ENCODE measurements at places on chromosomes 5 and 9.

DNA sequence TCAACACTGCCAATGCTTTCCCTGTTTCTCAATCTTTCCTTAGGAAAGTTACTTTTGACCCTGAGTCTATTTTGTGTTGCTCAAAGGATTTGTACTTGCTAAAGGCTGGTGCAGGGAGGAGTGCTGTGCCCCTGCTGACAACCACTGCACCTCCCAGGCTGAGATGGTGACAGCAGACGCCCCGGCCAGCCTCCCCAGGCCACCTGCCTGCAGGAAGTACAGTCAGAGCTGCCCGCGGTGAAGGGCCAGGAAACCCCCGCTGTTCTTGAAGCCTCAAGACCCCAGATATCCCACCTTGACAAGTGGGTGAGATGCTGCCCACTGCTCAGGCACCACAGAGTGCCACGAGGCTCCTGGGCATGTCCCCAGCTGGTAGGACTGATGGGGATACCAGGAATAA, 44.2 kb upstream of the CKMT2 start:
- no peak for DNase-seq

- peak; percentile 14 for DNase-seq
Observed at GRCh38 chr9:82333671-82334070, 345.1 kb downstream of the SPATA31D1 start.

DNA sequence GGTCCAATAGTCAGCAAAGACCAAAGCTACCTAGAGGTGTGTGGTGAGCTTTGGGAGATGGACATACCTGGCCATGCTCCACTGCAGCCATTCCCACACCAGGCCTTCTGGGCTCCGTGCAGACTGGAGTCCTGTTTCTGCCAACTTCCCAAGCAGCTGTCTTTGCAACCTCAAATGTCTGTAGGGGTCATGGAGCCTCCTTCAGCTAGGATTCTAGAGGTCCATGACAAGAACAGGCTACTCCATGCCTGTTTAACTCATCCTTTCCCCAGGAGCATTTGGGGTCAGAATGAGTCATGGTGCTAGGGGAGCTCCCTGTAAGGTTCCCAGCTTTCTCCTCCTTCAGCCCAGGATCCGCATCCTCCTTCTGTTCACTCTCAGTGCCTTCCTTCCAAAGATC, 17.1 kb downstream of the VPS13A start:
- DNase-seq, result peak; percentile 16

DNA sequence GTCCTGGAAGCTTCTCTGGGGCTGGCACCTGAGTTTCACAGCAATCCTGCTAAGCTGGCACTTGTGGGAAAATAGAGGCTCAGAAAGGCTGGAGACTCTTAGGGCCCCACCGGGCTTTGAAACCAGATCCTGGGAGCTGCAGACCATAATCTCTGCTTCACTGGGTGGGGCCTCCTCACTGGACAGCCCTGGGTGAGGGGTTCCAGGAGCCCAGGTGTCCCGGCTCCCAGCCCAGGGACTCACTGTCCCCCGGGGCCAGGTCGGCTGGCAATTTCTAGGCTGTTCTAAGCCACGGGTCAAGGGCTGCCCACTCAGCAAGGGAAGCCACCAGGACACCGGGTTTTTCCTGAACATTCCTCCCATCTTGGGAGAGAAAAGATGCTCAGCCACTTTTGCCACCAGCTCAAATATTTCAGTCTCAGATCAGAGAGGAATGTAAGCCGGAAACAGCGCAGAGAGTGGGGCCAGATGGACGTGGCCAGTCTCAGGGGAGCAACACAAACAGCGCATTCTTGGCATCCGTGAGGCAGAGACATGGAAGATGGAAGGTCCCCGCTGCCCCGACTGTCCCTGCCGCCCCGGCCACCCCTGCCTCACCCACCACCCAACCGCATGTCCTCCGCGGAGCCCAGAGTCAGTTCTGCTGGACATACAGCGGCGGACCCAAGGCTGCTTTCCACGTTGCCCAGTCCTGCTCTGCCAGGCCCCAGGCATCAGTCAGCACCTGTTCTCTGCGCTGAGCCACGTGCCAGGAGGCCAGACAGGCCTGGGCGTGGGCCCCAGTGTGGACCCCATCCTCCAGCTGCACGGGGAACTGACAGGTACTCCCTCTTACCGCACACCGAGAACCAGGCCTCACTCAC, 72.6 kb downstream of the VAV2 start:
- DNase-seq, result no peak

DNA sequence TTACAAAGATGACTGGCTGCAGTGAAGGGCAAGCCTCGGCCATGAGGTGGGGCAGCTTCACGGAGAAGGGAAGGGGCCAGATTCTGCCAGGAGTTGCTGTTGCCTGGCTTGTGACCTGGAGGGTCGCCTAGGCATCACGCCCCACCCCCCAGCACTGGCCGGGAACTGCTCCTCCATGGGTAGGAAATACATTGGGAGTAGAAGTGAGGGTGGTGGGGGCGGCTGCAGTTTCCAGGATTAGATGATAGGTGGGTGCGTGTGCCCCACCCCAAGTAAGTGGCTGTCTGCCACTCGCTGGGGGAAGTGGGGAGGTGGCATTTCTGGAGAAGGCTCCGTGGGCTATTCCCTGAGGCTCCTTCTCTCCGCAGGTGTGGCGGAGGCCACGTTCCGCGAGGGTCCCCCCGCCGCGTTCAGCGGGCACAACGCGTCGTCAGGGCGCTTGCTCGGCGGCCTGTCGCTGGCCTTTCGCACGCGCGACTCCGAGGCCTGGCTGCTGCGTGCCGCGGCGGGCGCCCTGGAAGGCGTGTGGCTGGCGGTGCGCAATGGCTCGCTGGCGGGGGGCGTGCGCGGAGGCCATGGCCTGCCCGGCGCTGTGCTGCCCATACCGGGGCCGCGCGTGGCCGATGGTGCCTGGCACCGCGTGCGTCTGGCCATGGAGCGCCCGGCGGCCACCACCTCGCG, 16.9 kb downstream of the CRB2 start:
- no peak for DNase-seq

DNA sequence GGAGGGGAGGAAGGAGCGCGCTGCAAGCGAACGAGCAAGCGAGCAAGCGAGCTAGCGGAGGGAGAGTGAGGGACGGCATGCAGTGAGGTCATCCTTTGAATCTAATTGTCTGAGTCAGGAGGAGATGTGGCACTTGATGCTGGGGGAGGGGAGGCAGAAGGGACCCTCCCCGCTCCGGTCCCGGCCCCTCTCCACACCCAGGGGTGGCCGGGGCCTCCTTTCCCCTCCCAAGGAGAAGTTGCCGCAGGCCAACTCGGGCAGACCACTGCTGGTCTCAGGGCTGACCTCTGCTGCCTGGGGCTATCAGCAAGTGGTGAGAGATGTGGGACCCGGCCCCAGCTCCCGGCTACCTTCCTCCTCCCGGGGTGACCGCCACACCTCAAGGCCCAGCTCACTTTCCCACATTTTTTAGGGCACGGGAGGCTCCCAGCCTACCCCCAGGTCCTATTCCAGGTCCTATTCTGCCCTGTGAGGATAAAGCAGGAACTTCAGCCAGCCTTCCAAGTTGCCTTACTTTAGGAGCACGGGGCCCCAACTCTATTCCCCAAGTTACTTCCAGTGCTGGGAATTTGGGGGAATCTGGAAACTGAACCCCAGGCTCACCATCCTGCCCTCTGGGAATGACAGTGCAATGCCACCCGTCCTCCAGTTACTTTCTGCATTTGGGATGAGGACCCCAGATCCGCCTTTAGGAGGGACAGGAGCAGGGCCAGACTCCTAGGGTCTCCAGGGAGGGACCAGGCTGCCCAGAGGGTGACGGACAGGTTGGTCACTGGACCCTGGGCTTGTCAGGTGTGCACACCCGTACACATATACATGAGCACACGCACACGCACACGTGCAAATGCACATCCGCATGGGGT, 11.1 kb downstream of the CNTFR start:
- peak; percentile 80 for DNase-seq

DNA sequence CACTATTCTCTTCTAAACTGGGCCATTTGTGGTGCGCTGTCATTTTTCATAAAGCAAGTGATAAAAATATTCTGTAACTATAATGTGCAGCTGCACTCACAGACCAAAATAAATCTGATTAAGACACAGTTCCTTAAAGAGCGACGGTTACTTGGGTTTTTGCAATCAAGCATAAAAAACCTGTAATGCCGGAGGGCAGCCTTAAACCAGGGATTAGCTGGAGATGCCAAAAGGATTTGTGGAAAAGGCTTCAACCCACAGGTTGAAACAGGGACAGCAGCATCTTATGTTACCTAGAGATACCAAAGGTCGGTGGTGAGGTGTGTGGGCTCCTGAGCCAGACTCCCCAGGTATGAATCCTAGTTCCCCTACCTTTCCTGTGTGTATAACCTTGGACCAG, 49.3 kb downstream of the CTNND2 start:
- no peak for DNase-seq

- peak; percentile 82 for DNase-seq
Observed at GRCh38 chr9:114621975-114622609, 11.0 kb downstream of the TMEM268 start.

DNA sequence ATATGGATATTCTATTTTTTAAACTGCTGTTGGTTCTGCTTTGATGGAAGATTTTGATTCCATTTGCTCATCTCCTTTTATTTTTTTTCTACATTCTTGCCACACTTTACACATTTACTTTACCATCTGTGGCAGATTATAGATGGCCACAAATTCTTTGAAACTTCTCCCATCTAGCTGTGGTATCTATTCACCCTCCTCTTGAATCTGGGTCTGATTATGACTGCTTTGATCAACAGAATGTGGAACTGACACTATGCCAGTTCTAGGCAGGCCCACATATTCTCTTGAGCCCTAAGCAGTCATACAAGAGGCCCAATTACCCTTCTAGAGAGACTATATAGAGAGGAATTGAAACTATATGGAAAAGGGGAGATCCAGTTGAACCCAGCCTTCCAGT, 439.0 kb upstream of the PTGER4 start:
- DNase-seq, result peak; percentile 14

DNA sequence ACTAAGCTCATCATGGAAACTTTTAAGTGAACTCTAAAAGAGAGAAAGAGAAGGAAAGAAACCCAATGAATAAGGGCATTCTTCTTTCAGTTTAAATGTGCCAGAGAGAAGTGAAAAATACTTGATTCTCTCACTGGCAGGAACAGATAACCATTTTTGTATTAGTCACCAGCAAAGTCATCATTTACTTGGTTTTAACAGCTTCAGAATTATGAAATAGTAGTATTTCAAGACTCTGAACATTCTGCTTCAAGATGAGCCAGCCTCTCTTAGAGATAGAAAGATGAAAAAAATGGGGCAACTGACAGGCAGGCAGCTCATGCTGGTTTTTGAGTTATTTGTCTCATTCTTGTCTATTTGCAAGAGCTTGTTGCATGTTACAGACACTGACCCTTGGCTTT, 103.5 kb downstream of the GCNT1 start:
- DNase-seq, result peak; percentile 77

All from fibroblast of skin of right biceps (primary cell).